ENCODE measurements at places on chromosomes 12 and 14.

- DNase-seq, result no peak
These were observed 636.1 kb downstream of the KCNH5 start for GRCh38 chr14:62409169-62409568.

DNA sequence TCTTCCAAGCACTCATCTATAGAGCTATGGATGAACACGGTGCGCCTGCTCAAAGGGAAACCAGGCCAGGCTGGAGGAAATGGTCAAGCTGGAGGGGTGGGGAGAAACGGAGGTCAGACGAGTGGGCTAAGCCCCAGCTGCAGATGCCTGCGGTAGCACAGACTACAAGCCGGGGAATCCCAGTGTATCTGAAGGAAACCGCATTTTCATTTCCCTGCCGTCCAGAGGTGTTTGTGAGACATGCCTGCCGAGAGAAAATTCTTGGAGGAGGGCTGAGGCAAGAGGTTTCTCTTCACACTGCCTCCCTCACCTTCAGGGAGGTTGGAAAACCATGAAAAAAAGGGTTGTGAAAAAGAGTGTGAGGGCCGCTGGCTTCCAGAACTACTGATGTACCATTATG, 102.0 kb upstream of the FOXN3 start:
- DNase-seq, result no peak

GRCh38 chr12:85394065-85394464, 114.0 kb downstream of the ALX1 start:
- DNase-seq, result no peak

DNA sequence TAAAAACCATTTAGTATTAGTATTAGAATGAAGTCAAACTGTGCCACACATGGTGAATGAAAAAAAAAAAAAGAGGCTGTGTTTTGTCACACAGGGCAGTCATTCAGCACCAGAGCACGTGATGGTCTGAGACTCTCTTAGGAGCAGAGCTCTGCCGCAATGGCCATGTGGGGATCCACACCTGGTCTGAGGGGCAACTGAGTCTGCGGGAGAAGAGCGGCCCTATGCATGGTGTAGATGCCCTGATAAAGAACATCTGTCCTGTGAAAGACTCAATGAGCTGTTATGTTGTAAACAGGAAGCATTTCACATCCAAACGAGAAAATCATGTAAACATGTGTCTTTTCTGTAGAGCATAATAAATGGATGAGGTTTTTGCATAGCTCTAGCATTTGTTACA, 12.2 kb upstream of the BDKRB1 start:
- no peak for DNase-seq

DNA sequence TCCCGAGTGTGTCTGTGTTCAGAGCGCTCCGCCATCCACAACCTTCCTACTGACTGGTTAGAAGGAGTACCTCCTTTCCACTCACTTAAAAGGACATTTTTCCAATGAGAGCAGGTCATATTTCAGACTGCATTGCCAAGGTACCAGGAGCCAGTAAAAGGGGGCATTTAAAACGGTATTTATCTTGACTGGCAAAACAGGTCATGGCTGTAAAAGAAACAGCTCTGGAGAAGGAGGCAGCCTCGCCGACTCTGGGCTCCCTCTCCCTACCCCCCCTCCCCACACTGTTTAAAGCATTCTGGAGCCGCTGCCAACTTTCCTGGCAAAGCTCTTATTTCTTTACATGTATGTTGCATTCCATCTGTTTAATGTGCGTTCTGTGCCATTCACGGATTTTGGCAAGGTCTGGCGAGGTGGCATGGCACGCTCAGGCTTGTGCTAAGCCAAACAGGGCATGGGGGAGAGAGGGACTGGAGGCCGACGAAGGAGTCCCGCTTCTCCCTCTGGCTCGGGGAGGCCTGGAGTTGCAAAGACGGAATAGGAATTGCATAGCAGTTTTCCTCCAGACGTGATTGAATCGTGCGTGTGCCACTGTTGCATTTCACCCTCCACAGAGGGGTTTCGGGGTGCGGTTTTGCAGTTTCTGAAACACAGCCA, 41.2 kb upstream of the MED13L start:
- no peak for DNase-seq

DNA sequence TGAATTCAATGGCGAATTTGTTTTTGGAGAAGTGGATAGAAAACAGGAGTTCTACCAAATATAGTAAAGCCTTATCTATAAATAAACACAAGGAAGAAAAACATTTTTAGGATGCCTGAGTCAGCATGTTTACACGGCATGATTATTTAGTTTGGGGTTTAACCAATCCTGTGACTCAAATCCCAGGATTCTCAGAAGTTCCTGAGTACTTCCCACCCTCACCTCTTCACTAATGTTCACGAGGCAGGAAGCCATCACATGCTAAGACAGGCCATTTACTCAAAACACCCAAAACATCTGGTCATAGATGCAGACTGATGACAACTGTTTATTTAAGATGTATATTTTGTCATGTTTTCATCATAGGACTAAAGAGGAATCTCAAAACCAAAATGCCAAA, 3.4 kb upstream of the GLRX5 start:
- DNase-seq, result no peak

GRCh38 chr14:87864356-87865270, 128.4 kb downstream of the GALC start:
- DNase-seq, result no peak

DNA sequence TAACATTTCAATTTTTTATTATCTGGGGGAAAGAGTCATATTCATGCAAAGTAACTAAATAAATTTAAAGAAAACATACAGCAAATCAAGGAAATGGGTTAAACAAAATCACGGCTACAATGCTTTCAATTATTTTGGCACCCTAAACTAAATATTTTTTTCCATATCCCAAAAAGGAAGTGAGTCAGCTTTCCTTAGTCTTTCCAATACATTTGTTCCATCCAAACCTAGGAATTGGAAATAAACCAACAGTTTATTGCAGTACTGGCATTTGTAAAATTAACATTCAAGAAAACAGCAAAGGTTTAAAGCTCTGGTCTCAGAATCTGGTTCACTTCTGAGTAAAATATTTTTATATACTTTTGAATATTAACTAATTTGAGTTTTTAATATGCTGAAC, 89.2 kb downstream of the BCL2L14 start:
- DNase-seq, result no peak

DNA sequence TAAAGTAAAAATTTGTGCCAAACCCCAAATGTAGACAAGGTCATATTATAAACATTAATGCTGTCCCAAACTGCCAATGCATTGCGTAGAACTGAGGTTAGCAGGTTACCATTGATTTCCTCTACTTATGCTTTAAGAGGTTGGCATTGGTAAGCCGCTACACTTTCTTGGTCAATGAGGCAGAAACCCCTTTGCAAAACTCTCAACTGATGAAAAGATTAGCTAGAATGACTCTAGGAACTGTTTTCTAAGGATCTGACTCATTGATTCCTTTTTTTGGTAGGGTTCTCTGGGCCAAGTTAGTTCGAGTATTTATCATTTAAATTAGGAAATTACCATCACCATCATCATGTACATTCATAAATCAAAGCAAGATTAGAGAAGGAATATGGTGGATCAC, 44.6 kb downstream of the HMGA2 start:
- no peak for DNase-seq

GRCh38 chr12:112936264-112936663, 2.0 kb upstream of the OAS3 start:
- DNase-seq, result no peak

DNA sequence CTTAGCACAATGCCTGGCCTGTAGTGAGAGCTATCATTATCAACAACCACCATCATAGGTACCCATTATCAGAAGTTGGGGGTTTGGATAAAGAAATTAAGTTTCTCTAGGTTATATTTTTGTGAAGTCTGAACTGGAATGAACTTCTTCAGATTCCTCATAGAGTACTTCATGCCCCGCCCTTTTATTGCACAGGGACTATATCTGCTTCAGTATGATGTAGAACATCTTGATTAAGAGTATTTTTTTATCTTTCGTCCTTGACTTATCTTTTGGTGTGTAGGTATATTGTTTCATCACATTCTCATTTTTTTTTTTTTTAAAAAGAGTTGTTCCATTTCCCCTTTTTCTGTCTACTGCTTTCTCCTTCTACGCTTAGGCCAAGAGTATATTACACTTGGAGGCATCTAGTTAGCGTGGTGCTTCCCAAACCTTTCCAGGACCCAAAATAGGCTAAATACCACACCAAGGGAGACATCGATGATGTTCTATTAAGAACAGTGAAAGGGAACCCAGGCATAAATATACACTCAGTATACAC, 467.5 kb downstream of the ZFP36L1 start:
- DNase-seq, result no peak

DNA sequence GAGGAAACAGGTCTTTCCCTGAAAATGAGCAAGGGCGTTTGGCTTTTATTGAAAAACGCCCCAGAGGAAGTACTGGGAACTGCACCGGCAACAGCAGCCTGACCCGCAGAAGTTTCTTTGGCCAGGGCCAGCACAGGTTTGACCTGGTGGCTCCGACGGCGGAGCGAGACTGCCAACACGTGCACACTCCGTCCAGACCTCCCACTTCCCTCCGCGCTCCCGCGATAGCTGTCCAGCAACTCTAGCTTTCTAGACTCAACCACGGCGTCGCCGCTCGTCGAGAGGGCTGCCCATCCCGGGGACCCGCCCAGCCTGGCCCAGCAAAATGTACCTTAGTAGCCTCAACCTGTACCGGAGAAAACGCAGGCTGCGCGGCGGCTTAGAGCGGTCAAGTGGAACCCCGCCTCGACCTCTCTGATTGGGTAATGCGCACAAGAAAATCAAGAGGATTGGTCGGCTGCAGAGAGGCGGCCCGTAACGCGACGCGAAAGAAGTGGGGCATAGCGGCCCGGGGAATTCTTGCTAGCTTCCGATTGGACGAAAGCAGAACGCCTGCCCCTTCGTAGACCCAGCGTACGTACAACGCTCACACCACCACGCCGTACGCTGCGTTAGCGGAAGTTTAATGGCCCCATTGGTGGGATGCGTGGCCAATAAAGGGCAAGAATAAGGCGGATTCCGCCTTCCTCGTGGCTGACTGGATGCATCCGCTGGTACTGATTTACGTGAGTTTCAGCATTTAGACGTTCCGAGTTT, at the start of gene WDR89:
Gene WDR89 (minus strand): TSS at position 399 of the 756 bp plus-strand sequence. CDS start 41,929 bp downstream, outside the sequence.
- DNase-seq, result peak; percentile 84

DNA sequence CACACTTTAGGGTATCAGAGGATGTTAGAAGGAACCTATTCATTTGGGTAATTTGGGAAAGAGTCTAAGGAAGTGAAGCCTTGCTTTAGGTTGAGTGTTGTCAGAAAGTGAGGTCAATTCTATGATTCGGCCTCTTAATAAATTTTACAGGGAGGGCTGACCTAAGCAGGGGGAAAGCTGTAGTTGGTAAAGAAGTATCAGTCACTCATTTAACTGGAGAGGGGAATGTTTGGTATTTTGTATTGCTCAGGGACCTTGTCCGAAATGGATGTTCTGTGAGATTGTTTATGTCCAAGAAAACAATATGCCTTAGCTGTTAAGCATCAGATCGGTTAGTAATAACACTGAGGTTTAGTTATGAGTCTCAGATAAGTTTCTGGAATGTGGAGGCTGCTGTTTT, 7.3 kb downstream of the CAND1 start:
- no peak for DNase-seq

- no peak for DNase-seq
These were observed 7.4 kb downstream of the NKX2-1 start for GRCh38 chr14:36512585-36513003.

GRCh38 chr12:76391461-76391860, 43.2 kb upstream of the BBS10 start:
- DNase-seq, result no peak

- no peak for DNase-seq
These were observed 87.6 kb downstream of the SEC23A start for GRCh38 chr14:39015360-39015961.

GRCh38 chr12:50190859-50191258, 23.7 kb upstream of the CERS5 start:
- no peak for DNase-seq

DNA sequence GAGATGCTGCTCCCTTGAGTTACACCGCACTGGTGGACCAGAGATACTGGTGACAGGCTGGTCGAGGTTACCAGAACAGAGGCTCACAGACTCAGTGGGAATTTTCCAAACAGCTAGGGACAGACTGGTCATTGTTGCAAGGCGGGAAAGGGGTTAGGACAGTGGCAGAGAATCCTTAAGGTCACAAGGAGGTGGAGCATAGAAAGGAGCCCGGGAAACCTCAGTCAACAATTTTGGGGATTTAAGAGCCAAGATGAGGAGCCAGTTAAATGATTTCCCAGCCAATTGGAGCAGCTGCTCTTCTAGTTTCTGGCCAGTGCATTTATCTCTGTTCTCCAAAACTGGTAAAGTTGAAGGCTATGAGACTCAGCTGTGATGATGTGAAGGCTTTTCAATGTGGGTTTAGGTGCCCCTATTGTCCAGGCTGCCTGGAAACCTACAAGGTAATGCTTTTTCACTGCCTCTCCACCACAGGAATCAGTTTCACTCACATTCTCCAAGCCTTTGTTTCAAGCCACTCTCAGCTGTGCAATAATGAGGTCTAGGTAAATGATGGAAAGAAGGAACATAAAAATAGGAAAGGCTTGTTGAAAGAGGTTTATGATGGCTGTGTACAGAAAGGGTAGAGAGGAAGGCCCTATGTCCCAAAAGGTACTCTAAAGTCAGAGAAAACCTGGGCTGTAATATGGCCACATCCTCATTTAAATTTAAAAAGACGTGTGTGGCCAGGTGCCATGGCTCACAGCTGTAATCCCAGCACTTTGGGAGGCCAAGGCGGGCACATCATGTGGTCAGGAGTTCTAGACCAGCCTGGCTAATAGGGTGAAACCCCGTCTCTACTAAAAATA, 7.0 kb upstream of the TNS2 start:
- DNase-seq, result no peak

- DNase-seq, result no peak
These were observed 414.0 kb upstream of the ATP2B1 start for GRCh38 chr12:90122681-90123080.

DNA sequence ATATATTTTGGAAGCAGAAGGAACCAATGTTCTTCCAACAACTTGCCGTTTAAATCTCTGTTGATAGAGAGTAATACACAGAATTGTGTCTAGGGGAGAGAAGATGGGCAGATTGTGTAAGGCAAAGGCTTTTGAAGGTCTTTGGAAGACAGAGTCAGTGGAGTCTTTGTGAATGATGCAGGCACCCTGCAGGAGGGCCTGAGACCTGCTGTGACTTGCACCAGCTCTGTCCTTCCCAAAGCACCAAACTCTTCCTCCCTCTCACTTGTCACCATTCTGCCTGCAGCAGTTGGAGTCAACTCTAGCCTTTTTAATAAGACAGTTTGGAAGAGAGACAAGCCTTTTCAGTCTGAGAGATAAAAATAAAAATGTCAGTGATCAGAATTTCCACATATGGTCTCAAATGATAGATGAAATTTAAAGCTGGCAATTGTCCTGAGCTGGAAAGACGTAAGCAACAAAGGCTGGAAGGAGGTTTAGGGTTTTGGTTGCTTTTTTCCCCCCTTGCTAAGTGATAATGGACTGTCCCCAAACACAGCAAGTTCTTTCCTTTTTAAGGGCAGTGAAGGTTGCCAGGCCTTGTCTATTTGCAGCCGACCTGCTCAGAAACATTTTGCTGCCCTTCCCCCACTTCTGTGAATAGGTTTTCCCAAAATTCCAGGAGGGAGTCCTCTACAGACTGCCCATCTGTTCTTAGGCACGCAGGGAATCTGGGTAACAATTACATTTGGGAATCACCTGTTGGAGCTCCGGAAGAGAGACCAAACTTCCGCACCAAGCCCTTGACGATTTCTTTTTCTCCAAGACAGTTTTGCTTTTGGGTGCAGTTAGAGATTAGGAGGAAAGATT, 103.0 kb upstream of the NTF3 start:
- DNase-seq, result no peak

- no peak for DNase-seq
These were observed 60.7 kb upstream of the GZMB start for GRCh38 chr14:24694680-24695079.

GRCh38 chr12:6068227-6068626, 56.2 kb downstream of the VWF start:
- DNase-seq, result no peak

- DNase-seq, result peak; percentile 21
These were observed 8.7 kb upstream of the WDR89 start for GRCh38 chr14:63650256-63650952.

All from stimulated activated CD4-positive, alpha-beta T cell treated with anti-CD3 and anti-CD28 coated beads, Interleukin-1b, Interleukin-23, amount 100 ng/mL, for 4 hours (primary cell).